B cell (primary cell): ENCODE measurements at places on chromosomes 2 and 18.

GRCh38 chr2:144441711-144442141 lies 78.2 kb downstream of the ZEB2 start:
- no peak for DNase-seq

DNA sequence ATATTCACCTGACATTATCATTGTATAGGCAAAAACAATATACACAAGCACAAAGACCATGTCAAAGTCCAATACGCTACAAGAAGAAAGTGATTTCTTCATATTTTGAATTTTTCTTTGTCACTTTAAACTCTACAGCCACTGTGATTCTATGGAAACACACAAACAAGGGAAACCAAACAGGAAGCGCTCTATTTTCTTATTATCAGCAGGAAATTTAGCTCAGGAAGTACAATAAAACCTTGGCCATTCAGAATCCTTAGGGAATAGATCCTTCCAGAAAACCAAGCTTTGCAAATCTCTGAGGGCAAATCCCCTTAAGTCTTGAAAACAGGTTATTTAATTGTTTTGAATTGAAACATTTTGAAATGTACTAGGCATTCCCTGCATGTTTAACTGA lies 336.2 kb downstream of the EPHA4 start:
- no peak for DNase-seq

DNA sequence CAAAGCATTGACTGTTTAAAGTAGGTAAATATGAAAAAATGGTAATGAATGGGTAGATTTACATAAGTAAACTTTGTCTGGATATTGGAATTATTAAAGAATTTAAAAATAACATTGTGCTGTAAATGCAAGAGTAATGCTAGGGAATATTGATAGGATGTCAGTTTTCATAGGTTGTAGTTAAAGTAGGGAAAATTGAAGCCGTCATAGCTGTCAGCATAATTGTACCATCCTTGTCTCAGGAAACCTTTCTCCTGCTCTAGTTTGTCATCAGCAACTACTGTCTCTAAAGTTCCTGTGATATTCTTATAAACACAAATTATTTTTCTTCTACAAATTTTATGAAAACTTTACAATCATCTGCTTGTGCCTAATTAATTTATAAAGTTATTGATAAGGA lies 10.1 kb upstream of the SPAG16 start:
- DNase-seq, result no peak

DNA sequence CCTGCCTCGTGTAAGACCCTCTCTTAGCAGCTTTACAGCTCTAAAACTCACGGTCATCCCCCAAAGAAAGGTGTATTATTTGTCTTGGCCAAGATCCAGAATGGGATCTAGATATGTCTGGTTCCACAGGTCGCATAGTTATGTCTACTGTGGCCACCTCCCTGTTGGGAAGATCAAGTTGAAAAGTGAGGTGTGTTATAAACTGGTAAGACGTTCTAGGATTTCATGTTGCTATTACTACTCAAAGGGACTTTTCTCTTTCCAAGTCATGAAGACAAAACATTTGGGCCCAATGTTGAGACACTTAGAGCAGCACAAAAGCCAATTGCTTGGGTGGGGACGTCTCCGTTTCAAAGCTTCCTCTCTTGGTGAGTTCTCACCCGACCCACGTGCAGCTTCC lies 766.0 kb downstream of the RNF144A start:
- no peak for DNase-seq

DNA sequence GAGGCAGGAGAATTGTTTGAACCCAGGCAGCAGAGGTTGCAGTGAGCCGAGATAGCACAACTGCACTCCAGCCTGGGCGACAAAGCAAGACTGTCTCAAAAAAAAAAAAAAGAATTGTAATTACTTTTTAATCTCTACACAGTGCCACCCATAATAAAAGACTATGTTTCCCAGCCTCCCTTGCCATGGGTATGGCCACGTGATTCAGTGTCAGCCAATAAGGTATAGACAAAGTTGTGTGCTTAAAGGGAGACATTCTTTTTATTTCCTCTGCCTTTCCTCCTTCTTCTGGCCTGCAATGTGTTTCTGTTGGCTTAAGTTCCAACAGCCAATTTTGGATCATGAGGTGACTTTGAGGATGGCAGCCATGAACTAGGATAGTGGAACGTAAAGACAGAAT lies 406.9 kb downstream of the LNPK start:
- DNase-seq, result no peak

DNA sequence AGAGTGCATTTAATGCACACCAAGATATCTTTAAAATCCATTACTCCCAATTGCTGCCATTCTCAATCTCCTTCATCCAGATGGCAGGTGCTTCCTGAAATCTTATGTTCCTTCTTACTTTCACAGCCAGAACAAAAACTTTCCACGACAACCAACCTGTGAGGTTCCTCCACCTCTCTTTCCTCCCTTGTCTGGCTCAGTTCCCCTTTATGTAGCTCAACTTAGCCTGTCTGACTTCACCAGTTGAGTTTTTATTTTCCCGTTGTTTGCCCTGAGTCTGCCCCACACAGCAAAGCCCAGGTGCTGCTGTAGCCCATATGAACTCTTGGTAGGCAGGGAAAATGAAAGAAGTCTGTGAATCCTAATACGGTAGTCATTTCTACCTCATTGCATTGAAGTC lies 112.5 kb downstream of the MREG start:
- no peak for DNase-seq

DNA sequence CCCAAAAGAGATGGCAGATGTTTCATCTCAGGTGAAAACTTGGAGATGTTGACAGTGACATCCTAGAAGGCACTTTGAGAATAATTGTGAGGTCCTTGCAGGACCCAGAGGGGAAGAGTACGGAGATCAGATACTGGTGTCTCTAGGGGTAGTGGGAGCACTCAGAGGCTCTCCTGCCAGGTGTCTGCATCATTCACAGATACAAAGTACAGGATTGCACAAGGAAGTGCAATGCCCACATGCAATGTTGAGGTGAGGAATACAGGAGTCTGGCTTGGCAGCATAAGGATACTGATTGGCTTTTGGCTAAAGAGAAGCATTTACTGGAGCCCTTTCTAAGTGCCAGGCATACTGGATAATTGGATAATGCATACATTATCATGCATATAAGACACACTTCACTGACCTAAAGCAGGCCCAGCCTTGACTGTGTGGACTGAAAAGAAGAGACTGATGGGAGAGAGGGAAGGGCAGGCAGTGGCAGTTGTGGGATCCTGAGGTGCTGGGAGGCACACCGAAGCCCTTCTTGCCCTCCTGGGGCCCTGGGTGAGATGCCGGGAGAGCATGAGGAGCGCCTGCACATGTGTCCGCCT lies 31.0 kb upstream of the NCKAP5 start:
- no peak for DNase-seq

- no peak for DNase-seq
Observed at GRCh38 chr2:130307850-130308249, 34.8 kb upstream of the IMP4 start.

DNA sequence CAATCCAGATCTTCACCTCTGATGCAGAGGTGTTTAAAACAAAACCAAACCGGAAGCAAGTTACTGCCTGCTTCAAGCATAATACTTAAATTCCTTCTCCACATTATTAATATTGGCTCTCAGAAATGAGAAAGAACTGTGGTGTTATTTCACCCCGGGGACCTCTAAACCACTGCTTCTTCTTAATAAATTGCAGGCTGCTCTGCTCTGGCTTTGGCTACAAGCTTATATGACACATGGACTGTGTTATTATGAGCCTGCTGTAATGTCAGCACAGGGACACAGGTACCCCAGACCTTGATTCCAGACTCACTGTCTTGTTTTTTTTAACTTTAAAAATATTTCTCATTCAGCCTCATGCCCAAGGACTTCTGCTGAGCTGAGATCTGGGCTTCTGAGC lies 45.1 kb downstream of the ST6GAL2 start:
- DNase-seq, result no peak

GRCh38 chr2:84796798-84797197 lies 84.1 kb downstream of the TRABD2A start:
- DNase-seq, result no peak

DNA sequence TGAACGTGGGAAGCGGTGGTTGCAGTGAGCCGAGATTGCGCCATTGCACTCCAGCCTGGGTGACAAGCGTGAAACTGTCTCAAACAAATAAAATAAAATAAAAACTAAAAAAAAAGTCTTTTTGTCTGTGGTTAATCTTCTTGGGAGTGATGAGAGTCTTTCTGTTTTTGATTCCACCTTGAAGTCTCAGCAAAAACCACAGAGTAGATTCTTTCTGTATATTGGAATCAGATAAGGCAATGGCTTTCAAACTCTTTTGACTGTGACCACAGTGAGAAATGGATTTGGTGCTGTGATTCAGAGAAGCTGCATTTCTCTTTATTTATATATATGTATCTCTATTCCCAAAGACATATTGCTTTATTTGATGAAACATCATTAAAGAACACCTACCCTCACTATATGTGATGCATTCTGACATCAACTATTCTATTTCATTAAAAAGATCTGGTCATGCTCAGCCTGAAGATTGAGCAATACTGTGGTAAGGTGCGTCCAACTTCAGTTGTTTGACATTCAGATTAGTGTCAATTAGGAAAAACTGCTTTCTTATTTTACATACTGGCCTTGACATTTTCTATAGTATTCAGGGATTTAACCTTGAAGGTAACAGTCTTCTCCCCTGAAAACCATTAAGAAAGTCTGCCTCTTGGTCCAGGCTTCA lies 15.6 kb downstream of the HRH4 start:
- no peak for DNase-seq

GRCh38 chr2:157261199-157261782 lies 3.8 kb downstream of the GALNT5 start:
- no peak for DNase-seq

DNA sequence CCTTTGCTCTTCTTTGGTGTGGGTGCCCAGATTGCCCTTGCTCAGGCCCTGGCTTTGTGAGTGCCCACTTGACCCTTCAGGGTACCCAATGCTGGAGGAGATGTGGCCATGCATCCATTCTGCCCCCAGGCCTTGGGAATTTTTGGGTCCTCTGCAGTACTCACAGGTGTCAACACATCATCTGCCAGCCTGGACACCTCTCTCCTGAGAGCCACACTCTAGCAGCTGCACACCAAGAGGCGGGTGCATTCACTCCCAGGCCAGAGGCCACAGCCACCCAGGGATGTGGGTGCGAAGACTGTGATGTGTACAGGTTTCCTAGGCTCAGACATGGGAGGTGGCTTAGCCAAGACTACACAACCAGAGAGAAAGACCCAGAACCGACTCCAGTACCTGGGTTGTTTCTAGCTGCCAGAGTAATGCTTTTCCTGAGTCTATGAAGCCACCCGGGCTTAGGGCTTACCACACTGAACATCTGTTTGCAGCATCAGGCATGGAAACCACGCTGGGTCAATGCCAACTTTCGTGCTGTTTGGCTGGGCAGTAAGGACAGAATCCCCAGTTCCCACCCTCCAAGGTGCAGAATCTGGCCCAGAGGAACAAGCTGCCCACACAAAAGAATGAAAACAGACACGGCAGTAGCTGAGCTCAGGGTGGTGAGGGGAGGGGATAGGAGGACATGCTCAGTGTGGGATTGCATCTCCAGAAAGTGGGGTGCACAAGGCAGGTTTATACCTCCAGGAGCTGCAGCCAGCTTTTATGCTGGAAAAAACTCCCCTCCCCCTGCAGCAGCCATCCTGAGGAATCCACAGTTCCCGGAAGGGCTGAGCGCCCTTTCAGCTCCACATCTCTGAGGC lies 40.1 kb downstream of the KCNF1 start:
- no peak for DNase-seq

GRCh38 chr2:186170693-186171092 lies 315.4 kb upstream of the ZC3H15 start:
- DNase-seq, result no peak

DNA sequence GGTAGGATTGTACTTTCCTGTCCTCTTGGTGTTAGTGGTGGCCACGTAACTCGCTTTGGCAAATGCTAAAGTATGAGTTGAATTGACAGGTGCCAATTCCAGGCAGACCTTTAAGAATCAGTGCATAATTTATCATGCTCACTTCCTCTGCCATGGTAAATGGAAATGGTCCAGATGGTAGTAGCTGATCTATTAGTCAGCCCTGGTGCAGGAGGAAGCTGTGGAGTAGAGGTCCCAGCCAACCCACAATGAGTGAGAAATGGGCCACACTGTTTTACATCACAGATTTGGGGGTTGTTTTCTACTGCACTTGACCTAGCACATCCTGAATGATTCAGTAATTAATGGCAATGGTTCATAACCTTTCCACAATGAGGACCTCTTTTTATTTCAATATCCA lies 104.4 kb downstream of the RGPD3 start:
- no peak for DNase-seq

DNA sequence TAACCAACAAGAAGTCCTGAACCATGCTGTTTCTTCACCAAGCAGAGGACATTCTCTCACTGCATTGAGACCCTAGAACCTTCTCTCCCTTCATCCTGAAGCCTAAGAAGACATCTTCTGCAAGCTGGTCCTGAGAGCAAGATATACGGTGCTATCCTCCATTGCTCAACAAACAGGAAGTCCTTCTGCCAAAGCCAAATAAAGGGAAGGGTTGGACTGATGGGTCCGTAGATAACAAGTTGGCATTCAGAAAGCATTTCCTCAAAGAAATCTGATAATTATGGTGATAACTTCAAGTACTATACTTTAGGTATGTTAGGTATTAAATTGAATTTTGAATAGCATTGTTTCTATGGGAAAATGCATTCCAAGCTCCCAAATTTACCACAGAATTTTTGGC lies 23.3 kb downstream of the GRB14 start:
- DNase-seq, result no peak

GRCh38 chr2:62447411-62447810 lies 58.6 kb downstream of the TMEM17 start:
- DNase-seq, result no peak

DNA sequence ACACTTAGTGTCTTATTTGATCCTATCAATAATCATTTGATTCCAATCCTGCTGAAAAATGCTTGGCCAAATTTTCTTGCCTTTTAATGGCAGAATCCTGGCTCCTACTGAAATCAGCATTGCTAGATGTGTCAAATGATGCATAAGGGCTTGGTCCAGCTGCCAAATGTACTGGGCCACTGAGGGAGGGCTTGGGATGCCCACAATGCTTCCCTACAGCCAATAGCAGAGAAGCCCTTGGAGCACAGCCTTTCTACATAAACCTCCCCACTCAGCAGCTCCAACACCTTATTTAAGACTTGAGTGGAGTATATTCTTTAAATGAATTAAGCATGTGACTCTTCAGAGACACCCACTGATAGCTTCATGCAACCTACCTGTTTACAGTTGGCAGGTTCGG lies 3.6 kb downstream of the ALK start:
- no peak for DNase-seq

DNA sequence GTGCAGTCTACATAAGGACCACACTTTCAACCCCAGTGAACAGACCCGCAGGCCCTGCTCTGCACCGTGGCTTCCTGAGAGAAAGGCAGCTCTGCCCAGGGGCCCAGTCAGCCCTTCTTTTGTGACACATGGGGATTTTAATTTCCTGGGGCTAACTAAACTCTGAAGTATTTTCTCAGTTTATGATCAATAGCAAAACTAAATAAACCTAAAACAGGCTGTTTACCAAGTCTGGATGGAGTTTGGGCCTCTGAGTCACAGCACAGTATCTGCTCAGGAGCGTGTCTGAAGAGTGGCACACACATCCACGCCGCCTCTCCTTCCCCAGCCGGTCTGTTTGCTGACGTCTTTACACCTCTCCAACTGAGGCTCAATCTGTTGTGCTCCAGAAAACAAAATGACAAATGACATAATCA lies 72.3 kb downstream of the LDLRAD4 start:
- DNase-seq, result no peak
